ENCODE measurements at places on chromosomes 13 and 19. TPM values are rescaled to one million over a fixed set of nuclear protein-coding genes. Genes with fewer than 3 reads are reported as not detected.

GRCh38 chr13:94210816-94211215 is 268.7 kb downstream of the DCT start:
- peaks cover 7% of the 10 kb centered on the region for H3K4me1 ChIP-seq
- no peak overlapping the region for H3K27ac ChIP-seq
- no peaks in the 10 kb centered on the region for H3K27me3 ChIP-seq
- no peak for DNase-seq

GRCh38 chr19:44799627-44800346 is 9.1 kb upstream of the BCAM start:
- peaks cover 7% of the 10 kb centered on the region for H3K4me1 ChIP-seq
- H3K36me3 ChIP-seq = no peaks in the 10 kb centered on the region
- H3K27me3 ChIP-seq = no peaks in the 10 kb centered on the region
- no peak overlapping the region for H3K27ac ChIP-seq

ONECUT3 gene
- not detected for total RNA-seq

DNA sequence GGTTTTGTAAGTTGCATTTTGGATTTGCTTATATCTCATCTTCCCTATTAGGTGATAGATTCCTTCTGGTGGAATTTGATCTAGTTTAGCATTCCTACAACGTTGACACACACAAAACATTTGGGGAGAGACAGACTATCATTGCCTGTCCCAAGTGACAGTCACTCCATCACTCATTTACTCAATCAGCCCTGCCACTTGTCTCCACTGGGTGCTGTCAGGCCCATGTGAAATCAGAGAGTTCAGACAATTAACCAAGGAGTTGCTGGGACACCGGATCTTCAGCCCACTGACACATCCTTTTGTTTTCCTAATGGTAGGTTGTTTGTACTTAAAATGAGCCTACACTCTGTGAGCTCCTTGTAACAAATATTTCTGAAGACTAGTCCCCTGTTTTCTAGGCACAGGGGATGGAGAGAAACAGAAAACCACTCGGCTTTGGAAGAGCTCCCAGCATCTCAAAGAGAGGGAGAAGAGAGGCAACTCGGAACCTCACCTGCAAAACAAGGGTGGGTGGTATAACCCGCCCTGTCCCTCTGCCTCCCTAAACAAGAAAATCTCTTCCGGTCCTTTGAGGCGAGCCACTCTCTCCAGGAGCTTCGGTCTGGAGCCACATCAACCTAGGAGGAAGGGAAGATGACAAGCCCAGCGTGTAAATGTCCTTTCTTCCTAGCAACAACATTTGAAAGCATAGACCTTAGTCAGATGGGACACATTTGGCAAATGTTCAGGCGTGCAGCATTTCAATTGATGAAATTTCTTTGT is 440.9 kb upstream of the KLF12 start:
- peak overlapping the region; percentile 37 for H3K4me3 ChIP-seq
- H3K27me3 ChIP-seq = no peaks in the 10 kb centered on the region
- no peaks in the 10 kb centered on the region for H3K36me3 ChIP-seq
- no peak for DNase-seq
- no peak overlapping the region for H3K27ac ChIP-seq

- peak; percentile 1 for DNase-seq
- peaks cover 8% of the 10 kb centered on the region for H3K36me3 ChIP-seq
- H3K4me1 ChIP-seq = peaks cover 4% of the 10 kb centered on the region
- peak within 1 kb of the TSS; percentile 95 for H3K27ac ChIP-seq
These were observed at the start of gene LACC1 for GRCh38 chr13:43879755-43880181. Gene LACC1 (plus strand): TSS chr13:43879904. CDS start chr13:43880986, 1,082 bp downstream.

GRCh38 chr13:50731400-50731799 is 112.1 kb downstream of the DLEU7 start:
- H3K36me3 ChIP-seq = no peaks in the 10 kb centered on the region
- H3K27ac ChIP-seq = peak overlapping the region; percentile 60
- H3K4me3 ChIP-seq = no peak overlapping the region
- H3K27me3 ChIP-seq = no peaks in the 10 kb centered on the region
- H3K4me1 ChIP-seq = peaks cover 19% of the 10 kb centered on the region

LILRB1 gene
- total RNA-seq = not detected

All from esophagus squamous epithelium (tissue), 5 donors.